ELR (cell line): ENCODE measurements at places on chromosomes 7 and 10.
A peak's percentile ranks its signal among the peaks of the same experiment; 100 is the strongest.

GRCh38 chr7:11847336-11847735, 15.3 kb upstream of the THSD7A start:
- peak; percentile 47 for DNase-seq

DNA sequence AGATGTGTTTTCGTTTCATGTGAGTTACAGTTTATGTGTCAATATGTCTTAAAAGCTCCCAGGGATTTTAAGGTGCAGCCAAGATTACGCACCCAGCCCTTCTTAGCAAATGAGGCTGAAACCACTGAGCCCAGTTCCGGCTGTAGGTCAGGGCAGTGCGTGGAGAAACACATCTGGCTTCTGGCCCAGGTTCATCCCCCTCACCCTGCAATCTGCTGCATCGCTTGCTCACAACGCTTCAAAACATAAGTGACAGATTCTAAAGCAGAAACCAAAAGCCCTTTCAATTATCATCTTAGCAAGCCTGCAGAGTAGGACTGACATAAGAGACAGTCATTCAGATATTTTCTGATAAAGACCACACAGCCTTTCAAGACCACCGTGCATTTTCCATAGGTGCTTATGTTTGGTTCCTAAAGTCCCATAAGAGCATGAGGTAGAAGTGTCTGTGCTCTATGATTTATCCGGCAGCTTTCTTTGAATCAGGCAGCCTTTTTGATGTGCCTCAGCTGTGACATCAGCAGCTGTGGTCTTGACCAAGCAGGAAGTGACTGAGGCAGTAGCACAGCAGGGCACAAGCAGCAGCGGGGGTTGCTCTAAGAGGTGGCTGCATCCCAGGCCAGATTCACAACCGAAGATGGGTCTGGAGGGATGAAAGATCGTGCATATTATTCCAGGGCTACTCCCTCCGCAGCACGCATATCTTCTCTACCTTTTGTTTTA, 72.1 kb upstream of the LYZL2 start:
- DNase-seq = peak; percentile 72

DNA sequence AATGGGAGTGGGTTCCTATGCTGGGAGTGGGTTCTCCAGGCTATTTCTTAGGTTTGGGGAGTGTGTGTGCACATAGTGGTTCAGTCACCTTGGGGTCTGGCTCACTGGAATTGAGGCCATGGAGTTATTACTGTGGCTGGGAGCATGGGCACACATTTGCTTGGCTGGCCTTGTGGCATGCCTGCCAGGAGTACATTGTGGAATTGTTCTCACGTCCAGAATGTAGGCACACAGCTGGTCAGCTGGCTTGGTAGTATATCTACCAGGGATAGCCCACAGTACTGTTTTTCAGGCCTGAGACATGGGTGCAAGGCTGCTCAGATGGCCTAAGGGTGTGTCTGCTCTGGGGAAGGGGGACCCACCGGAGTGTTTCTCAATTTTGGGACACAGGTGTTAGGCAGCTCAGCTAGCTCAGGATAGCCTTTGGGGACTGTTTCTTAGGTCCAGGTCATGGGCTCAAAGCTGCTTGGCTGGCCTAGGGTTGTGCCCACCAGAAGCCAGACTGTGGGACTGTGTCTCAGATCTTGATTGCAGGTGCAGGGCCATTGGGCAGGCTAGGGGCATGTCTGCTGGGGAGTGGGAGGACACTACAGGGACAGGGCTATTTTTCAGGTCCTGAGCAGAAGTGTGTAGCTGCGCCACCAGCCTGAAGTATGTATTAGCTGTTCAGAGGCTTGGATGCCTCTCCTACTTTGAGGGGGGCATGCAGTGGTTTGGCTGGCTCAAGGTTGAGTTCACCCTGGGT, 50.6 kb downstream of the TMEM168 start:
- DNase-seq = no peak

DNA sequence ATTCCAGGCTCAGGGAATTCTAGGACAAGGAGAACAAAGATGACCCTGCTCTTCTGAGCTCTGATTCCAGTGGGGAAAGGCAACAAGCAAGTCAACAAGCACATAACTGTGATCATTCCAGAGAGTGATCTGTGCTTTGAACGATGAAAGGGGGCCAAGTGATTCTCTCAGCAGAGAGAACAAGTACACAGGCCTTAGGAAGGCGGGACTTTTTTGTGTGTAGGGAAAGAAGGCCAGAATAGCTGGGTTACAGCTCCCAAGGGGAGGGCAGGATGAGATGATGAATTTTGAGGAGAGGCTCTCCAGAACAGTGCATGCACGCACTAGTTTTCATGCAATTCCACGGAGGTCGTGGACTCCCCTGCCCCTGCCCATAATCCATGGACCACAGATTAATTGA, 565.2 kb downstream of the SDK1 start:
- no peak for DNase-seq

GRCh38 chr7:131556909-131557651, 652 bp upstream of the PODXL start:
- no peak for DNase-seq

GRCh38 chr10:30435073-30435422, 1.1 kb downstream of the MAP3K8 start:
- no peak for DNase-seq

GRCh38 chr7:29609162-29610037, 45.8 kb downstream of the PRR15 start:
- DNase-seq = peak; percentile 63

DNA sequence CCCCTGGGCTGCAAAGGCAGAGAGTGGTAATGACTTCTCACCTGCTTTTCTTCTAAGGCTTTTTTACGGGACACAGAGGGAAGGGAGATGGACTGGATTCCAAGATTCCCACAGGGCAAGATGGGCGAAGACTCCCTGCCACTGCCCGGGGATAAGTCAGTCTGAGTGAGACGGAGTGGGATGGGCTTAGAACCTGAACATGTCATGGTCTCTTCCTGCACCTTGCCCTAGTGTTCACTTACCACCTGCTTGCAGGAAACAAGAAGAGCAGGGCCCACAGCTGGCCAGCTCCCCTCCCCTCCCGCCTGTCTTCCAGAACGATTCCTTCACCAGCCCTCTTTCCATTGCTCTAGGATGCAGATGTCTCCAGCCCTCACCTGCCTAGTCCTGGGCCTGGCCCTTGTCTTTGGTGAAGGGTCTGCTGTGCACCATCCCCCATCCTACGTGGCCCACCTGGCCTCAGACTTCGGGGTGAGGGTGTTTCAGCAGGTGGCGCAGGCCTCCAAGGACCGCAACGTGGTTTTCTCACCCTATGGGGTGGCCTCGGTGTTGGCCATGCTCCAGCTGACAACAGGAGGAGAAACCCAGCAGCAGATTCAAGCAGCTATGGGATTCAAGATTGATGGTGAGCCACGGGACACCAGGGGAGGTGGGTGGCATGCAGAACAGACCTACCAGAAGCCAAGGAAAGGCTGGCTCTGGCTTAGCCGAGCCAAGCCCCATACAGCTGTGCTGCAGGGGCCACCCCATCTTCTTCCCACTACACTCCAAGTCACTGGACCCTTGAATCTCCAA, 1.3 kb downstream of the SERPINE1 start:
- peak; percentile 56 for DNase-seq

- DNase-seq = no peak
Observed at GRCh38 chr10:45580371-45581215, 92.0 kb downstream of the ZFAND4 start.

DNA sequence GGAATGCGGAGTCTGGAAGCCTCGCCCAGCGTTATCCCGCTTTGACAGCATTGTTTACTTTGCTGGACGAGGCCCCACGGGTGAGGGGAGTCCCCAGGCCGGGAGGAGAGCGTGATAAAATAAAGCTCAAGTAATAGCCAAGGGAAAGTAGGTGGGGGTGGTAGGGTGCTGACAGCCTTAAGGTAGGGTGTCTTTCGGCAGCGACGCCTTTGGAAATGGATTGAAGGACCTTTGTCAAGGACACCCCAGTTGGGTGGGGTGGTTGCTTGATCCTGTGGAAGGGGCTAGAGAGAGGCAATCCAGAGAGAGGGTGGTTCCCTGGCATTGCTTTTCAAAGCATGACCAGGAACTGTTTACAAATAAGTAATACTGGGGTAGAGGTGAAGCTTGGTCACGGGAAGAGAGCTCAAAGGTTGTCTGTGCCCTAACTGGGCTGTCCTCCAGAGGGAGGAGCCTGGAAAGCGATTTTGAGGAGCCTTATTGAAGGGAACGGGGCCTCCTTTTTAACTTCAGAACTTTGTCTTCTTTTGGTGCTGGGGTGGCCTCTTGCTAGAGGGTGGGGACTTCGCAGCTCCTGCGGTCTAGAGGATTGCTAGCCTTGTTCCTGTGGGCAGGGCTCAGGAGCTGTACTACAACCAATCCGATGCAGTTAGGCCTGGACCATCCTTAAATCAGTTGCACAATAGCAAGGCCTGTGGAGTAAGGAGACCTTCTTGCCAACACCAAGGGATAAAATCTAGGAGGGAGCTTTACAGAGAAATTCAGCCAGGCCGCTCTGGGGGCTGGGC, 1.3 kb downstream of the EIF4EBP2 start:
- DNase-seq = peak; percentile 88

DNA sequence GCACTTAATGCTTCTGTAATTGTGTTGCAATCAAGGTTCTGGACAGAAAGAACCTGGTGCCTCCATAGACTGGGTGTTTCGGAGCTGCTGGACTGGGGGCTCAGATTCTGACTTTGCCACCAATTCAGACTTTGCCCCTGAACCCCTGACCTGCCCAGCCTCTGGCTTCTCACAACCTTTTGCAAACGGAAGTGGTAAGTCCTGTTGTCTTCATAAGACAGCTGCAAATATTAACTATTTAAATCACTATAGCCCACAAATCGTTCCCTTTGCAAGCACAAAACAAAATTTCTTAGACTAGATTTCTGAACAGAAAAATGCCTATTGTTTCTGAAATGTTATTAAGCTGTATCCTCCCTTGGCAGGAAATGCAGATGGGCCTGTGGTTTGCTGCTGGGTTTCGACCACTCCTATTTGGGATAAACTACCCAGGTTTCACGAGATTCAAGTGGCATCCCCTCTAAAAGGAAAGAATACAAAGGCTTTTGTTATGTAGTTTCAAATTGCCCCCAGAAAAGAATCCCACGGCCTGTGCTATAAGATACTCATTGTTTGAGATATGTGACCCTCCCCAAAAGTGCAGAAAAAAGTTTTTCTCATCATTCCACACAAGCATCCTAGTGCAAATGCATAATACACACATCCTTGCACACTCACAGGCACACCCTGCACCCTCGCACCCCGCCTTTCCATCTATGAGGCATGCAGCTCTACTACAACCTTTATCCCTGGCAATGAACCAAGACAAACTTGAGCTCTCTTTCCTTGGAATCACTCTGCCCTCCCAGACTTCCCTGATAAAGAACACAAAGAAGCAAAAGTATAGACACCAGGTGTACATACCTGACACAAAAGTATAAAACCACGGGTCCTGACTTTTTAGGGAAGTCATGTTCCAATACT, 209.1 kb downstream of the PRPF18 start:
- no peak for DNase-seq

GRCh38 chr7:3192669-3193068, 108.4 kb upstream of the SDK1 start:
- DNase-seq = no peak

- DNase-seq = no peak
Observed at GRCh38 chr10:23657677-23658076, 218.8 kb downstream of the OTUD1 start.

DNA sequence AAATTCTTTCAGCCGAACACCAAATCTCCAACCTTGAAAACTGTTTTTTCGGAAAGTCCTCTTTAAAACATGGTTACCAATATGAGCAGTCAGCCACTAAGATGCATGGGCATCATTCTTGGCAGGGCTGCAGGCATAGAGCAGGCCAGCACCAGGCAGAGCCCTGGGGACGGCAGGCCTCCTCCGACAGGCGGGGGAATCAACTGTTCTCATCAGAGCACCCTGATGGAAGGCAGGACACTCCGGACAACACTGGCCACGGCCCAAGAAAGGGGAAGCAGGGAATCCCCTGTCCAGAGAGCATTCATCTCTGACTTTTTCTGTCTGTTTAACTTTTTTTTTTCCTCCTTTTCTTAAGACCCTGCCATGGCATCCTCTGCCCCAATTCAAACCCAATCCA, 1.4 kb upstream of the NOS3 start:
- no peak for DNase-seq

DNA sequence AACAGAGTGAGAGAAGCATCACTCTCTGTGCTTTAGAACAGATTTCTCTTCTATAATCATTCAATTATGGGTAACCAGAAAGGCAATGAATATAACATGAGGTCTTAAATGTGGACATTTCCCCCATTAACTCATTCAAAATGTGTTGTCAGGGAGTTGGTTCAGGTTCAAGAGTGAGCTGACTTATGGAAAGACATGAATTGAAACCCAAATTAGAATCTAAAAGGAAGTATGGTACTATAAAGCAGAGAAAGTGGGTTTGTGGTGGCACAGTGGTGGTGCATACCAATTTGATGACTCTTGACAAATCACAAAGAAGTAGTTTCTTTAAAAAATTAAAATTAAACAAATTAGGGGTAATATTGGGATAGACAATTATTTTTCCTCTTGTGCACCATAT, 114.6 kb upstream of the MEOX2 start:
- no peak for DNase-seq

- no peak for DNase-seq
Observed at GRCh38 chr10:23173214-23174073, 18.7 kb upstream of the PTF1A start.

DNA sequence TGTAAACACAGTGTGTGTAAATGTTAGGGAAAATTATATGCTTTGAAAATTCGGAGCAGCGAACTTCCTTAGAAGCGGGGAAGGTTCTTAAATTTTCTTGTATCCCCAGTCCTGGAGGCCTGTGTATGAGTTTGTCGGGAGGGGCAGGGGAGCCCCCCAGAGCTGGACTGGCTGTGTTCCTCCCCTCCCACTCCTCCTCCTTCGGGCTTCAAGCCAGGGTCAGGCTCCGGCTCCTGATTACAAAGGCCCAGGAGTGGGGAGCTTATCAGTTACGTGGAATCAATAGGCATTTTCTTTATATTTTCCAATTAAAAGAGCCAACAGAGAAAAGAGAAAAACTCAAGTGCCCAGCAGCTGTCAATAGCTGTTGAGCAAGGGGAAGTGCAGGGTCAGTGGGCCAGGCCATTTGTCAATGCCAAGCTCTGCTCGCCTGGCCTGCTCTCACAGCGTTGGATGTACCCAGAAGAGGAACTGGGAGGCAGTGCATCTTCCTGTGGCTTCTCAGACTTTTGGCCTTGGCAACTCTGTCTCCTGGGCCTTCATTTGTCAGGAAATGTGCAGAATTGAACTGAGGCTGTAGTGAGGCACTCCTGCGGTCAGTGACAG, 156.9 kb upstream of the PCBD1 start:
- no peak for DNase-seq

DNA sequence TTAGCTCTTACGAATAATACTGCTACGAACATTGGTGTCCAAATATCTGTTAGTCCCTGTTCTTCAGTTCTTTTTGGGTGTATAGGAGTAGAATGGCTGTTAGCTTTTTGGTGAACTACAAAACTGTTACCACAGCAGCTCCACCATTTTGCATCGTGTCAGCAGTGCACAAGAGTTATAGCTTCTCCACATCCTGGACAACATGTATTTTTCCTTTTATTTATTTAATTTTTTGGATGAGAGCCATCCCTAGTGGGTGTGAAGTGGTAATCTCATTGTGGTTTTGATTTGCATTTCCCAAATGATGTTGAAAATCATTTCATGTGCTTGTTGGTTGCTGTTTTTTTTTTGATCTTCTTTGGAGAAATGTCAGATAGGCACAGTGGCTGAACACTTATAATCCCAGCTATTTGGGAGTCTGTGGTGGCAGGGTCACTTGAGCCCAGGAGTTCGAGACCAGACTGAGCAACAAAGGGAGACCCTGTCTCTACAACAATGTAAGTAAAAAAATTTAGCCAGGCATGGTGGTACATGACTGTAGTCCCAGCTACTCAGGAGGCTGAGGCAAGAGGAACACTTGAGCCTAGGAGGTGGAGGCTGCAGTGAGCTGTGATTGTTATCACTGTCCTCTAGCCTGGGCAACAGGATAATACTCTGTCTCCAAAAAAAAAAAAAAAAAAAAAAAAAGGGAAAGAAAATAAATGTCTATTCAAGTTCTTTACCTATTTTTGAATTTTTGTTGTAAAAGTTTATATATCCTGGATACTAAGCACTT, 31.7 kb downstream of the TRIM24 start:
- no peak for DNase-seq
